ENCODE measurements at places on chromosomes 11 and 22.

DNA sequence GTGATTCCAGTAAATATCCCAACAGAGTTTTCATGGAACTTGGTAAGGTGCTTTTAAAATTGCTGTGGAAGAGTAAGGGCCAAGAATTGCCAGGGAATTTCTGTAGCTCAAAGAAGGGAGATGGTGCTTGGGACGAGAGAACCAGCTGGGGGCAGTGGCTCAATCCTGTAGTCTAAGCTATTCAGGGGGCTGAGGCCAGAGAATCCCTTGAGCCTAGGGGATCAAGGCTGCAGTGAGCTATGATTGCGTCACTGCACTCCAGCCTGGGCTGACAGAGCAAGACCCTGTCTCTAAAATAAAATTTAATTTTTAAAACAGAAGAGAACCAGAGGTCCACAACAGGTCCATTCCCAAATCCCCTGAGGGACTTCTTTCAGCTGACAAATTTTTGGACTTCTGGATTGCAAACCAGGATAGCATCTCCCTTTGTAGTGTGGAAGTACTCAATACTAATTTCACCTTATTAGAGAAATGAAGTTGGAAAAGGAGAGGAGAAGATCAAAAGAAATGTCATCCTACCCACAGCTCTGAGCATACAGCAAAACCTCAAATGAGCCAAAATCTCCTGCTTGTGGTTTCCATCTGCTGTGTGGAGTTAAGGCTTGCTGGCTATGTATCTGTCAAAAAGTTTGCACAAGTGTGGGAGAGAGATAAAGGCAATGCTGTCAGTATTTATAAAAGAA is 59.2 kb upstream of the CLPB start:
- no peak for DNase-seq

GRCh38 chr11:73982595-73982989 is at the start of gene UCP2:
UCP2 (minus strand) TSS chr11:73982843; CDS start chr11:73978378, 4,465 bp downstream.
- DNase-seq = peak; percentile 54

- no peak for DNase-seq
Measured at GRCh38 chr11:111006227-111006626, 239.3 kb upstream of the POU2AF2 start.

- DNase-seq = no peak
Measured at GRCh38 chr22:30328466-30329049, 1.8 kb upstream of the TBC1D10A start.

- no peak for DNase-seq
Measured at GRCh38 chr11:72589802-72590761, 84.1 kb downstream of the PDE2A start.

DNA sequence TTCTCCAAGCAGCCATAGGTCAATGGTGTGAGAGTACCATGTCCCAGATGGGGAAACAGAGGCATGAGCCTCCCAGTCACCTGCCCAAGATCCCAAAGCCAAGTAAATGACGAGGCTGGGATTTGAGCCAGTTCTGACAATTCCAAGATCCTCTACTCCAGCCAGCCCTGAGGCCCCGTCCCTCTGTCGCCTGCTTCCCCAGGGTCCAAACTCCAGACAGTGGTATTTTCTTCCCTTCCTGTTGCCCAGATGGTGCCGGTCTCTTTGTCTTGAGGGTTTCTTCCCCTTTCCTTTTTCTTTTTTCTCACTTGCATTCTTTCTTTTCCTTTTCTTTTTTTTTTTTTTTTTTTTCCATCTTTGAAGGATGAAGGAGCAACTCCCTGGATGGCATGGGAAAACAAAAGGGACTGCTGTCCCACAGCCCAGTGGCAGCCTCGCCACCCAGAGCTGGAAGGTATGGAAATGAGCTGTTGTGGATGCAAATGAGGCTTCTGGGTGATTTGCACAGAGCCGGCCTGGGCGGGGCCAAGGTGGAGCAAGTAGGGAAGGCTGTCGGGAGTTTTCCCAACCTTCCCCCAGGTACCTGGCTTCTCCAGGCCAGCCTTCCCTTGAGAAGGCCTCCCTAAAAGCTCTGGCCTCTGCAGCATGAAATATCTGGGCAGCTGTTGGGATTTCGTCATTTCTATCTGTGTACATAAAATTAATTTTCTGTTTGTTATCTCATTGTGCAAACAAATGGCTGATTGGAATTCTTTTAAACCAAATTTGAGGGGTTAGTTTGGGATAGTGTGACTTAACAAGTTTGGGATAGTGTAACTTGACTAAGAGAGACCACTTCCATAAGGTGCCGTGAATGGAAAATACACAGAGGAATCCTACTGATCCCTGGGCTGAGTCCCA is 146.8 kb downstream of the MN1 start:
- DNase-seq = no peak

DNA sequence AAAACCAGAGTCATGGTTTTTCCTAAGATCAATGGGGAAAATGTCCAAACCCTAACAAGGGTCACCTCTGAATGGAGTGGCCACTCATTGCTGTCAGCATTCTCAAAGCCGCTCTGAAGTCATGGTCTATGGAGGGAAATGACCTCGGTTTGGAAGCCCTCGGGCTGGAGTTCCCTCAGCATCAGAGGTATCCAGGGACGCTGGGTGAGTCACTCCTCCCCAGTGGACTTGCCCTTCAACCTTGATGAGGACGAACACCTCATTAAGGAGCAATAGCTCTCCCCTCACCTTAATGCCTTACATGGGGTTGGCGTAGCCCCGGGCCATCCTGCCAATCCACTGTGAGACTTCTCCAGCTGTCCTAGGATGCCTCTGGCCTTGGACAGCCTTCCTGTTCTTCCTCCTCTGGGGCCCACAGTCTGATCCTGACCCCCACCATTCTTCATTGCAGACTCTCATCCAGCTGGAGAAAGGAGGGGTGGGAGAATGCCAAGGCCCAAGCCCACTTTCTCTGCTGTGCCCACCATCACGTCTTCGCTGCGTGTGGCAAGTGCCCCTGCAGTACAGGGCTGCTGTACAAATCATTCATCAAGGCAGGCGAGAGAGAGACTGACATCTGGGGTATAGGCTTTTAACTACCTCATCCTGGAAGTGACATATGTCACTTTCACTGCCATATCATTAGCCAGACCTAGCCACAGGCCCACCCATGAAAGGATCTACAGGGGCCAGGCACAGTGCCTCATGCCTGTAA is 25.4 kb upstream of the MYH9 start:
- no peak for DNase-seq

- DNase-seq = no peak
Measured at GRCh38 chr11:121807051-121807450, 309.0 kb downstream of the BLID start.

GRCh38 chr22:31730344-31730711 is 19.6 kb downstream of the PRR14L start:
- no peak for DNase-seq

Measured in activated naive CD4-positive, alpha-beta T cell (primary cell).